BJ (cell line): ENCODE measurements at places on chromosomes 7 and 10. TPM values are rescaled to one million over a fixed set of nuclear protein-coding genes. Genes with fewer than 3 reads are reported as not detected.

GRCh38 chr10:129605986-129606518 is 139.0 kb downstream of the MGMT start:
- no peak for DNase-seq

DNA sequence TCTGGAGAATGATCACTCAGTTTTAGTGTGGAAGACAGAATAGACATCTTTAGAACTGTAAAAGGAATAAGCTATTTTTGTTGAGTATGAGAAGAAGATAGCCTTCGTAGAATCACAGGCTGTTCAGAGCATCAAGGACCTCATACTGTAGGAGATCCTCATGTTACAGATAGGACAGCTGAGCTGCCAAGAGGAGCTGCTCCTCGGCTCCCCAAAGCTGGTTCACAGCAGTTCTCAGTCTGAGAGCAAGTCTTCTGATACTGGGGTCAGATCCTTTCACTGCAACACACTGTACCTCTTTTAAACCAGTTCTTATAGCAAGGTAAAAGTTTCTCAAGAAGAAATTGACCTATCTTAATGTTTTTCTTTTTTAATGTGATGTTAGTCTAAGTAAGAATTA is 17.1 kb downstream of the CCNY start:
- DNase-seq, result no peak

Gene BLNK
- polyA plus RNA-seq, result not detected in 2 replicates

- no peak for DNase-seq
Measured at GRCh38 chr10:49408519-49409306, 12.8 kb upstream of the DRGX start.

- no peak for DNase-seq
Measured at GRCh38 chr7:2473496-2474180, 2.6 kb downstream of the GRIFIN start.

Gene SCIN
- polyA plus RNA-seq, result 0.06 and 0.17 TPM in 2 replicates

- DNase-seq, result no peak
Measured at GRCh38 chr10:90959826-90960225, 38.9 kb upstream of the ANKRD1 start.

DNA sequence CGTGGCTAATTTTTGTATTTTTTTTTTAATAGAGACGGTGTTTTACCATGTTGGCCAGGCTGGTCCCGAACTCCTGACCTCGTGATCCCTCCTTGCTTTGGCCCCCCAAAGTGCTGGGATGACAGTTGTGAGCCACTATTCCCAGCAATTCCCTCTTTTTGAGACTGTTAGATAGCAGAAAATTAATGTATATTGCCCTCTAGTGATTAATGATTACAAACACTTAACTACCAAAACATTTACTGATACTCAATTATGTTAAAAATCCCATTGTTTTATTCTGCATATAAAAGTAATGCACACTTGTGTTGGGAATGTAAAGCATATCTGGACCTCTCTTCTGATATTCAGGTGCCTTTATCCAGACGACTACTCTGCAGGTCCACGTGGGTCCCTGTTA is 41.2 kb upstream of the COBL start:
- no peak for DNase-seq

- no peak for DNase-seq
Measured at GRCh38 chr7:80153446-80153845, 18.8 kb downstream of the GNAI1 start.
